DMS53 (cell line): ENCODE measurements at places on chromosomes 11 and 22.

DNA sequence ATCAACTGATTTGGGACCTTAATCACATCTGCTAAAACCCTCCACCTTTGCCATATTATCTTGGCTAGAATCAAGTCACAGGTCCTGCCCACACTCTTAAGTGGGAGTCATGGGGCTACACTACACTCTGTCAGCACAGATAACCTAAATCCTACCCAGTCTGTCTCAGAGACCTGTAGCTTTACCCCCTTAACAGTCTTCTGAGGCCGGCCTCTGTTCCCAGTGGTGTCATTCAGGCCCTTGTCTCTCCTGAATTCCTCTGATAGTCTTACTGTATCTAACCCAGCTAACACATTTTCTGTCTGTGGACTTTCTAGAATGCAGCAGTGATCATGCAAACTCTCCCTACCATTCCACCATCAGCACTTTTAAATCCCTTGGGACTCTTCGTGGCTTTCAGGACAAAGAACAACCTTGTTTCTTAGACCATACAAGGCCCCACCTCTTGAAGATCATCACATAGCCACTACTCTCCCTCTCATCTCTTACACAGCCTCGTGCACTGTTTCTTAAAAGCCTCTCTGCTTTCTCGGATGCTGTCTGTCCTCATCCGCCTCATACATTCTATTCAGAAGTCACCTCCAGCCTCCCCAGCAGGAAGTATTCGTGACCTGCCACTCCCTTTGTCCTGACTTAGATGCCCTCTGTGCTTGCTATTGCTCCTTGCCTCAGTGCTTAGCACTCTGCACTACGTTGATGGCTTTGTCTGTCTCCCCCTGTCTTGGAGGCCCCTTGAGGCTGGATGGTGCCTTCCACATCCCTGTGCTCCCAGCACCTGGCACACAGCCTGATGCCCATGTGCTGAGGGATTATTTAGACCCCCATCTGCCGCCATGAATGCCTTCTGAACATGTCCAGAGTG lies 57.9 kb downstream of the PANX1 start:
- DNase-seq = no peak

GRCh38 chr11:96341211-96342013 lies 1.6 kb downstream of the MAML2 start:
- DNase-seq = peak; percentile 48

DNA sequence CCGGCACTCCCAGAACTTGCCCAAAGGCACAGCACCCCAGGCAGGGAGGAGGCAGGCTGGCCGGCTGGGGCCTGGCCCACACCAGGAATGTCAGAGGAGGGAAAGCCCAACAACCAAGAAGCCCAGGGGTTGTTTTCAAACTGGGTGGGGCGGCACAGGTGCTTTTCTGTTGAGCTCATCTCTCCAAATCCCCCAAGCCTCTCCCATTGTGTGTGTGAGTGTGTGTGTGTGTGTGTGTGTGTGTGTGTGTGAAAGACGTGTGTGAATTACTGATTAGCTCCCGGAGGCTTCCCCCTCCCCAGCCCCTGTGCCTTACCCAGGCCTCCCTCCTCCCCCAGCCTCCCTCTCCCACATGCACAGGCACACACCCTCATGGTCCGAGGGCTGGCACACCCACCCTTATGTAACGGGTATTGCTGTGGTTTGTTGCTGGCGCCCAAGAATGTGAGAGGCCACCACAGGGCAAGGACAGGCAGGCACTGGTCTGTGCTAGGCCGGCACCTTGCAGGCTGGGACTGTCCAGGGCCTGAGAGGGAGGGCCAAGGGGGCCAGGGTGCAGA lies 15.9 kb downstream of the TRIM29 start:
- no peak for DNase-seq

DNA sequence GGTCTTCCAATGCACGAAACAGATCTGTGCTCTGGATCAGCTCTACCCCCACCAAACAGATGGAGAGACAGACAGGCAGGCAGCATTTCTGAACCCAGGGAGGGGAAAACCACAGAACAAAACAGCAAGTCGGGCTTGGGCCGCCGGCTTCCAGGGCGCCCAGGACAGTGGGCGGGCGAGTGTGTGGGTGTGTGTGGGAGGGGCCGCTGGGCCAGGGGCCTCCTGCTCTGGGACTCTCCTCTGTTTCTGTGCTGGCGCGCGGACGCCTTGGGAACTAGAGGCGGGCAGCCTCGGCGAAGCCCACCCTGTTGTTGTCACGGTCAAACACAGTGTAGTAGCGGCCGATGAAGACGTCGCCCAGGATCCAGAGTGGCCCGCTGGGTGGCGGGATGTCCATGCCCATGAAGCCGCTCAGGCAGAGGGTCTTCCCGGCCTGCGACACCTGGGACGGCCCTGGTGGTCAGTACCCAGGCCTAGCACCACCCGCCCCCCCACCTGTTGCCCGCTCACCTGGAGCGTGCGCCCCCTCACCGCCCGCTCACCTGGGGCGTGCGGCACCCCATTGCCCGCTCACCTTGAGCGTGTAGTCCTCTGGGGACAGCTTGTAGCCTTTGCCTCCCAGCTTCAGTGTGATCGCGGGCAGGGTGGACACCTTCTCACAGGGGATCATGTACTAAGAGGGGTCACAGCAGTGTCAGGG lies 3.0 kb upstream of the IFITM10 start:
- no peak for DNase-seq

DNA sequence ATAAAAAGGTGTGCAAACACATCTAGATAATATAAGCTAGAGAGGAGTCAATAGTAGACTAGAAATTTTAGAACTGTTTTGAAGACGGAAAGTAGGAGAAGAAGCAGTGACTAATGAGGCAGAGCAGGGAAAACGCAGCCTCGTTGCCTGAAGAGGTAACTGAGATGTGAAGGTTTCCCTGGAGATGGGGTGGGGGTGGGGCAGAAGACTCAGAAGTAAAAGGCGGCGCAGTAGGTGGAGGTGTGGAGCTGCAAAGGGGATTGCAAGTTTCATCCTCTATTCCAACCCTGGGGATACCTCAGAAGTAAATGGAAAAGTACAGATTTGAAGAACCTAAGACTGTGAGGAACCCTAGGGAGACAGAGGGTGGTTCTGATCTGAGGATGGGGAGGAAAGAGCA lies 109.5 kb downstream of the TMPRSS5 start:
- no peak for DNase-seq

DNA sequence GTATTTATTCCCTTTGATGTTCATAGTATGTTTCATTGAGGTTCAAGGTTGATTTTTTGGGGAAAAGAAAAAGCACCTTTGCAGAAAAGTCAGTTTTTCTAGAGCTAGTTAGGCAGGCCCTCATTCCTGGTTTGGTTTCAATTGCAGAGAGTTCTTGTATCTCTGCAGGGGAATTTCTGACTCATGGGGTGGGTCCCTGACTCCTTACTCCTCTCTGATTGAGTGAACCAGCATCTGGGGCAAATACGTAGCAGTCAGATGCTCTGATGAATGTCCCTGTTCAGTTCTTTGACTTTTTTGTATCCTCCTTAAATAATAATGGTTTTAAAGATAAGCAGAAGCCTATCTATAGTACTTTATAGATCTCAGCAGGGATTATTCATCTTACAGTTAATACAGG lies 7.7 kb upstream of the NCR3LG1 start:
- no peak for DNase-seq

- no peak for DNase-seq
These were observed 37.0 kb downstream of the HORMAD2 start for GRCh38 chr22:30117256-30117655.

- DNase-seq = peak; percentile 42
These were observed 286.1 kb upstream of the CNTN5 start for GRCh38 chr11:98734686-98735085.

GRCh38 chr11:34631737-34632104 lies 10.8 kb downstream of the EHF start:
- DNase-seq = peak; percentile 74

GRCh38 chr22:31085928-31086327 lies 4.8 kb downstream of the SMTN start:
- DNase-seq = no peak
